ENCODE measurements at places on chromosomes 4 and X.

GRCh38 chrX:107706309-107706708 is 69.3 kb downstream of the TSC22D3 start:
- no peak for DNase-seq

- DNase-seq: no peak
Observed at GRCh38 chrX:134670134-134670924, 12.1 kb upstream of the PLAC1 start.

DNA sequence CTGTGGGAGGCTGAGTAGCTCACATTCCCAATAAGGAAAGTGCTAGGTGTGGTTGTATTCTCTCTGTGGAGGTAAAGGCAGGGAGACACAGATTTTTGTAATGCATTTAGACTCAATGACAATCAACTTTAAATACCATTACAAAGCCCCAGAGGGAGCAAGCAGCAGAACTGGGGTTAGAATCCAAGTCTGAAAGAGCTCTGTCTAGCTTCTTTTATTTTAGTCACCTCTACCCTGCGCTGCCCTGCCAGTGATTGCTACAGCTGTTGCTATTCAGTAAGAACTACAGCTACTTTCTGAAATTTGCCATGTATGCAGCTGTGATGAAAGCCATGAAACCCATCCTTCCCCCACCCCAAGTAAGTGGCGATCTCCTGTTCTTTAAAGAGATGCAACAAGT is 22.5 kb downstream of the SLC39A8 start:
- no peak for DNase-seq

- no peak for DNase-seq
Observed at GRCh38 chr4:128787509-128788311, 21.8 kb upstream of the JADE1 start.

- DNase-seq: no peak
Observed at GRCh38 chrX:83145876-83146275, 362.2 kb upstream of the POU3F4 start.

DNA sequence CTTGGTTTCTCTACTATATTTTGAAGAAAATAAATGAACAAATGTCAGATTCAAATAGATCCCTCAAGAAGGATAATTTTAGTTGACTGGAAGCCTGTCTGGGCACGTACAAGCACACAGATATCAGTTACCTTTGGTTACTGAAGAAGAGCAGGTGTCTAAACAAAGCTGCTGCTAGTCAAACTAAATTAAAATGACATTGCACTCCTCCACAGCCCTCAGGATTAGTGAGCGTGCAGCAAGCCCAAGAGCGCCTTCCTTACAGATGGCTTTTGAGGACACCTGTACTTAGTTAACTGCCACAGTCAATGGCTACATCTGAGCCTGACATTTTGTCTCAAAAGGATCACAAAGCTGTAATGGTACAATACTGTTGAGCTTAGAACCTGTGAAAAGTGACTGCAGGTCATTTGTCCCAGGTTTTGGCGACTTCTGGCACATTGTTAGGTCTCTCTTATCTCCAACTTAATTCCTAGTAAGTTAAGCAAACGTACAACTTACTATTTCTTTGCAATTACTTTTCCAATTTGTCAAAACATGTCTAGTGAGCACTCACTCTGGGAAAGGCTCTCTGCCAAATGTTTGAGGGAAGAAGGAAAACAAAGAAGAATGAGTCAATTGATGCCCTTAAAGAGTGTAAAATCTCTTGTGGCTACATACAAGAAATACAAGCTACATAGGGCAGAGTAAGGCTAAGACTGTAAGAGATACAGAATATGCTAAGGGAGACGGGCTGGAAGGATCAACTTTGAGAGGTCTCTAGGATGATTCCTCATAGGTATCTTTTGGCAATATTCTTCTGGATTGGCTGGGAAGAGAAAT is 25.6 kb upstream of the DAPP1 start:
- no peak for DNase-seq

DNA sequence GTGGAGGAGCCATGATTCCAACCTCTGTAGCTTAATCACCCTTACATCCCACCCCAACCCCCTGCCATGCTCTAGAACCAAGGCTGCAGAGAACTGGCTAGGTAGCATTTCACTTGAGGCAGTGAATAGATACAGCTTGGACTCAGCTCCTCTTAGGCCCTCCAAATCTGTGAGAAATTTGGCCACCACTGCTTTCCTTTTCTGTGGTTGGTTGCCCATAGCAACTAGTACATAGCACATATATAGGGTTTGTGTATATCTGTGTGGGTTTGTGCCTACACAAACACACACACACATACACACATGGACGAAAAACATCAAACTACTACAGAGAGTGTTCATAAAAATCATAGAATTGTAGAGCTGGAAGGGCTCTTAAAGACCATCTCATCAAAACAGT is 52.0 kb upstream of the CCDC160 start:
- no peak for DNase-seq

Measured in stimulated activated CD8-positive, alpha-beta memory T cell treated with anti-CD3 and anti-CD28 coated beads, Interleukin-12 subunit alpha, Interleukin-12 subunit beta, amount 100 ng/mL, for 4 hours (primary cell).